Activated CD4-positive, alpha-beta T cell treated with anti-CD3 and anti-CD28 coated beads for 24 hours (primary cell): ENCODE measurements at places on chromosomes 6 and 20.

GRCh38 chr6:158758941-158759479 lies 60.2 kb downstream of the EZR start:
- DNase-seq = no peak

- no peak for DNase-seq
These were observed 39.9 kb upstream of the IYD start for GRCh38 chr6:150328744-150329405.

GRCh38 chr6:108914235-108915022 lies 66.2 kb downstream of the ARMC2 start:
- DNase-seq = no peak

DNA sequence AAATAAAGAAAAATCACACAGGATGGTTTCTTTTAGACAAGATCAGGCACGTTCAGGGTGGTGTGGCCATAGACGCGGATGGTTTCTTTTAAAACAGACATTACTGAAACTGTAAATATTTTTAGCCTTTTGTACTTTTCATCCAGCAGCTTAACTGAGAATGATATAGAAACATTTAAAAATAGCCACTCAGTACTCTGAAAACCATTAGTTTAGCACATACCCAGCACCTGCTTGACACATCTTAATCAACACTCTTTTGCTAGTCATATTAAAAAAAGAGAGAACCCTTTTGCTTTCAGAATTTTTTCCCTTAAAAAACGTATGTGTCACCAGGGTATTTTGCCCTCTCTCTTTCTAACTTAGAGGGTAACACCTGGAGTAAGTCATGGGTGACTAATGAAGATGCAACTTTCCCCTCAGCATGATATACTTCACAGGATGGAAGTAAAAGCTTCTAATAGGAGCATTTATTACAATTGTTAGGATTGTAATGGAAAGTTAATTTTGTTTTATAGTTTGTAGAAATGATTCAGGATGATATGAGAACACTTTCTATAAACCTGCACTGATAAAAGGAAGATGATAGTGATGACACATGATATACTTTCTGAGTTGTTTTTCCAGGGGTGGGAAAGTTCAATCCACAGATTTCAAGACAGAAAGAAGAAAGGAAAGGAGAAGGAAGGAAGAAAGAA lies 45.2 kb downstream of the BACH2 start:
- DNase-seq = no peak

GRCh38 chr6:133892813-133893691 lies 4.1 kb downstream of the TCF21 start:
- DNase-seq = no peak

GRCh38 chr20:53884859-53885541 lies 185.4 kb downstream of the BCAS1 start:
- DNase-seq = peak; percentile 25

DNA sequence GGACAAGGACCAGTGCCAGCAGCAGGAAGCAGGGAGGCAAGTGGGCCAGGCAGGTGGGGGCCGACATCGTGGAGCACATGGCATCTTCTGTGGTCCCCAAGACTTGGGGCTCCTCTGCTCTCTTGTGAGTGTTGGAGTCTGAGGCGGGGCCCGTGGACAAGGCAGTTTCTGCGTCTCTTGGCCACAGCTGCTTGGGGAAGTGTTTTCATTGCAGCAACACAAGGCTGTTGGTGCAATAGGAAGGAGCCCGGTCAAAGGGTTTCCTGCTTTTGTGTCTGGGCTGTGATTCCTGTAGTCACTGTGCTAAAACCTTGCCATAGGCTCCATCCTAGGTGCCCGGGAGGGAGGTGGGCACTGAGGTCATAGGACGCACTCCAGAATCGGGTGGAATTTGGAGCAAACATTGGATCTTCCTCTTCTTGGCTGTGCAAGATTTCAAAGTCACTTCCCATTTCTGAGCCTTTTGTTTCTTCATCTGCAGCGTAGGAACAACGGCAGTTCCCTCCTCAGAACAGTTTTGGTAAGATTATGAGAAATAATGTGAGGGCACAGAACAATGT lies at the start of gene SIRPB2:
TSS of gene SIRPB2 (minus strand) at position 140 of the 560 bp plus-strand sequence. CDS start at position 79, 61 bp downstream.
- DNase-seq = no peak

DNA sequence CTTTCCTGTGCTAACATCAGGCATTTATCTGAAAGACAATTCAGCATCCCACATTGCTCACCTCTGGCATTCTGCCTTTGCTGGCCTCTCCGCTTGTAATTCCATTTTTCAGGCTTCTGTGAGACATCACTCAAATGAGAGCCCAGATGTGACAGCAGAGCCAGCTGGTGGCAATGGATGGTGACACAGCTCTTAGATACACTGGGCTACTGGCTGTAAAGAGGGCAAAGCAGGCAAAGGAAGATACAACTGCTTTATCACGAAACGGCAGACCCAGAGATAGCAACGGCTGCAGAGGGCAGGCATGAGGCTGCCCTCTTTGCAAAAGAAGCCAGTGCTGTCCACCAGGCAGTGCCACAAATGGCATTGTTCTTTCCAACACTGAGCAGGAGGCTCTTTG lies 329.8 kb downstream of the KIF16B start:
- DNase-seq = no peak

GRCh38 chr20:7589164-7589563 lies 351.1 kb downstream of the HAO1 start:
- DNase-seq = no peak

DNA sequence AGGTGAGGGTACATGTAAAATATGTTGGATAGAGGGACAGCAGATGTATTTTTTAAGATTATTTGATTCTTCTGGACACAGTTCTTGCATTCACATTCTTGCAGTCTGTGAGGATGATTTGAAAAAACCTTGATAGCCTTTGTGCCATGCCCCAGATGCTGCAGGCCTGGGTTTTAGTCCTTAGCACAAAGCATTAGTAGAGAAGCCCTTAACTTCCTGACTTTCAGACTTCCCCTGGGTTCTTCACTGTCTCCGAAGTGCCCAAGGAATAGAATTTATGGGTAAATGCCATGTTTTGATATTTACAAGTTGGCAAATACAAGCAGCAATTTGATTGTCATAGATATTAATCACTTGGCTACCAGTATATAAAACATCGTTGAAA lies 67.6 kb upstream of the SUPT3H start:
- no peak for DNase-seq

- DNase-seq = no peak
These were observed 88.2 kb downstream of the KCNB1 start for GRCh38 chr20:49394264-49394663.

GRCh38 chr6:92879526-92879925 lies 539.8 kb downstream of the EPHA7 start:
- DNase-seq = no peak

- no peak for DNase-seq
These were observed 191.6 kb upstream of the SNX9 start for GRCh38 chr6:157631412-157631811.

GRCh38 chr6:33761922-33762629 lies 15.4 kb upstream of the IP6K3 start:
- DNase-seq = peak; percentile 22

DNA sequence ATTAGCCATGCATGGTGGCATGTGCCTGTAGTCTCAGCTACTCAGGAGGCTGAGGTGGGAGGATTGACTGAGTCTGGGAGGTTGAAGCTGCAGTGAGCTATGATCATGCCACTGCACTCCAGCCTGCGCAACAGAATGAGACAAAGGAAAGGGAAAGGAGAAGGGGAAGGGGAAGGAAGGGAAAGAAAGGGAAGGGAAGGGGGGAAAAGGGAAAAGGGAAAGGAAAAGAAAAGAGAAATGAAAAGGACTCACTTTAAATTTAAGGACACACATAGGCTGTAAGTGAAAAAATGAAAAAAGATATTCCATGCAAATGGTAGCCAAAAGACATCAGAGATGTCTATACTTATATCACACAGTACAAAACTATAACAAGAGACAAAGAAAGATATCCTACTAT lies 74.2 kb downstream of the COL21A1 start:
- DNase-seq = no peak

DNA sequence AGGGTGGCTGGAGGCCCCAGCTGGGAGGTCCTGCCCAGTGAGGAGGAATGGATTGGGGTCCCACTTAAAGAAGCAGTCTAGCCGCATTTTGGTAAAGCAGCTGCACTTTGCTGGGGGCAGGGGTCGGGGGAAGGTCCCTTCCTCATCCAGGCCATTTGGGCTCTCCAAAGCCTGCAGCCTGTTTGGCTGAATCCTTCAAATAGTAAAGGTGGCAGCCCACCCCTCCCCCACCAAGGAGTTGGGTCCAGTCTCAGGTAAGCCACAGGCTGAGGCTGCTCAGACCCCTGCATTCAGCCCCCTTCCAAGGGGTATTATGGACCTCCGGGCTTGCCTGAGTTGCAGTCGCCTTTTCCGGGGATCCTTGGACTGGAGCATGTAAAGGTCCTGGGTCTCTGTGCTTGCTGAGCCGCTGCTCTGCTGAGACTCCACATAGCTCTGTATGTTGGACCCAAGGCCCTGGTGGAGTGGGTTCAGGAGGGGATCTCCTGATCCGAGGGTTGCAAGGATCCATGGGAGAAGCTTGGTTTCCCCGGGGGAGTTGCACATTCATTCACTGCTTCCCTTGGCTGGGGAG lies 417.4 kb downstream of the KHDRBS2 start:
- no peak for DNase-seq

- DNase-seq = no peak
These were observed 14.3 kb downstream of the GPX6 start for GRCh38 chr6:28501259-28501658.

DNA sequence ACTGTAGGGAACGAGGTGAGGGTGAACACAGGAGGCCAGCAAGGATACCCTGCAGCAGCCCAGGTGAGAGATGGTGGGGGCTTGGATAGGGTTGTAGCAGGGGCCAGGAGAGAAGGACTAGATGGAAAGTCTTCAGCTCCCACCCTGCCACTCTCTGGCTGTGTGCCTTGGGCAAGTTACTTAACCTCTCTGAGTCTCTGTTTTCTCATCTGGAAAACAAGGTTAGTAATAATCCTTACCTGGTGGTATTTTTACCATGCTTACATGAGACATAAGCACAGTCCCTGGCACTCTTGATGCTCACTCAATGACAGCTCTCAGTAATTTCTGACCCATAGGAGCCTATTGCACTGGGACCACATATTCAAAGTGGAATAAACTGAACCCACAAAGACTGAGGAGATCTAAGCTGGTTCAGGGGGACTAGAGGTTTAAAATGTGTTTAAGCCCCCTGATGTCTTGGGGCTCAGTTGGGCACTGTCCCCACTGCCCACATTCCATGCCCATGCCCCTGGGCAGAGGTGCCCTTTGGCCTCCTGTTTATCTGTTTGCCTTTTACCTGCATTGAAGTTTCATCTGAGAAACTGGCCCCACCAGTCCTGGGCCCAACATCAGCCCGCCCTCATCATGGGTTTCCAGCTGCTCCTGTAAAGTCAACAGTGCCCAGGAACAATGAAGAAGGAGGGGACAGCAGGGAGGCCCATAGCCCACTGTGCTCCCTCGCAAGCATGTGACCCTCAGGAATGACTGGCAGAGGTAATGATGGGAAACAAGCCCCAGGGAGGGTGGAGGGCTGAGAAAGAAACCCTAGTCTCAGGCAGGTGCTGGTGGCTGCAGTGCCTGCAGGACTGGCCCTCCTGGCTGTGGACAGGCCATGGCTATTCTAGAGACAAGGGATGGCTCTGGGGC lies 104.0 kb downstream of the VEGFA start:
- no peak for DNase-seq

DNA sequence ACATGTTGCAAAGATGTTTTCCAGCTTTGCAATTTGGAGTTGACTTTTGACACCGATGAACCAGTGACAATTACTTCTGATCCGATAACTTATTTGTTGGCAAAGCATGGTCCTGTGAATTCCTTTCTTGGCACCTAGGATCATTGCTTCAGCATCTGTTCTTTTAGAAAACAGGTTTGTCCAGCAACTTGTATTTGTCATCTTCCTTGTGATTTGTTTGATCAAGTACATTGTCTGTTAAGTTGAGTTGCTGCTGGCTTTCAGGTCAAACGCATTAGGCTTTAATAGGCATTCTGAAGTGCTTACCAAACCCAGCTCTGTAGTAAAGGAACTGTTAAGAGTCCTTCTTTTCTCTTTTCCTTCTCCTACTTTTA lies 192.4 kb upstream of the ZNF217 start:
- DNase-seq = no peak

GRCh38 chr6:148436466-148436865 lies 93.8 kb downstream of the SASH1 start:
- no peak for DNase-seq

DNA sequence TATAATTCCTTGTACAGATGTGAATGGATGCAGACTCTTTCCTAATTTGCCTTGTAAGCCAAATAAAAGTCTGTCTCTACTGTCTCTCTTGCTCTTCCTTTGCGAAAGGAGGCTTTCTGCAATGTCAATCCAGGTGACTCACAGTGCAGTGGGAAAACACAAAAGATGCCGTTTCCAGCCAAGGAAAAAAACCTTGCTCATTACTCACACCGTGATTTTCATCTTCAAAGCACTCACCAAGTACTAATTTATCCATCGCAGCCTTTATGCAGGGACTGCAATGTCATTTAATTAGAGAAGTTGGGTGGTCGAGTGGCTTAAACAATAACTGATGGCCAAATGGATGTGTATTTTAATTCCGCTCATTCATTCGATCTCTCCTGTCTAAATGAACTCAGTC lies 23.8 kb downstream of the SAYSD1 start:
- DNase-seq = no peak

- no peak for DNase-seq
These were observed 92.7 kb upstream of the CD93 start for GRCh38 chr20:23178806-23179205.
